ENCODE measurements at places on chromosomes 4 and X.

GRCh38 chrX:11953615-11954014 is 184.7 kb upstream of the FRMPD4 start:
- DNase-seq, result no peak

DNA sequence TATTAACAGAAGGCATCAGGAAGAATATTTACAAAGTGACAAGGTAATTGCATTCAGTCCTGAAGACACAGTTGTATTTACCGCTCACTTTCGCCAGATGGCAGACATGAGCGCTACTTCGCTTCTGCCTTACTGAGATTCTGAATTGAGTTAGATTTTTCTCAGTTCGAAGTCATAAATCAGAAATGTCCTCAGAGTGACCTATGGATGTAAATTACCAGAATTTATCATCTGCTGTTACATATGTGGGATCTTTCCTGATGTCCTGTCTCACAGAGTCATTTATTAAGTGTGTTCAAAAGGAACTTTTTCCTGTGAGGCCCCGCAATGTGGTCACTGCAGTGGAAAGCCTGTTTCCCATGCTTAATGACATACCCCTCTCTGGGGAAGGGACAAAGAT is 97.3 kb upstream of the DCLK2 start:
- DNase-seq, result peak; percentile 16

DNA sequence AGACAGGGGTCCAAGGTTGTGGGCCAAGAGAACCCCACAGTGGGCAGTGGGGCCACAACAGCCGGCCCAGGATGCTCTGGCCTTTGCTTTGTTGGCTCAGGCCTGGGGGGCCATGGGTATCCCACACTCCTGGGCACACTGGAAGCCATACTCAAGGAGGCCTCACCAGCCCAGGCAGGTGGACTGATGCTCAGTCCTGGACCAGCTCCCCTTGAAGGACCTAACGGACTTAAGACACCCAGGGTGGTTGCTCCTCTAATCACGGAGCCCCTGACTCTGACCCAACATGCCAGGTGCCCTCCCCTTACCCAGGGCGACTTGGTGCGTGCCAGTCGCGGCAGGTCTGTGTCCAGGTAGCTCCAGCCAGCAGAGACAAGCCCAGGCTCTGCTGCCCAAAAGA is 50.8 kb downstream of the ZFYVE28 start:
- no peak for DNase-seq

DNA sequence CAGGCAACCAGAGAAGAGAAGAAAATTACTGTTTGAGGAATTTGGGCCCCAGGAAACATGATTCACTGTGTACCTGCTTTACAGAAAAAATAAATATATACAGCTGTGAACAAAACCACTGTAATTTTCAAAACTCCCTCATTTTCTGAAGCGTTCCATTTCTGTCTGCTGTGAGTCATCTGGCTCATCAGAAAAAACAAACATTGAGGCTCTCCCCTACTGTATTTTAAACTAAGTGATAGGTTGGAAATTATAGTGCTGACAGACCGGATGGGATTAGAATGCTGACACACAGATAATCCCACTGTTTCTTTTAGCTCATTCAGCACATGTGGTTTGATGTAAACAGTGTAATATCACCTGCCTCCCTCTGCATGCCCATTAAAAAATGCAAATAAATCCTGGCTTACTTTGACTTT is 847.0 kb downstream of the TRIML1 start:
- DNase-seq, result no peak

GRCh38 chr4:145956288-145956890 is 17.8 kb upstream of the ZNF827 start:
- no peak for DNase-seq

DNA sequence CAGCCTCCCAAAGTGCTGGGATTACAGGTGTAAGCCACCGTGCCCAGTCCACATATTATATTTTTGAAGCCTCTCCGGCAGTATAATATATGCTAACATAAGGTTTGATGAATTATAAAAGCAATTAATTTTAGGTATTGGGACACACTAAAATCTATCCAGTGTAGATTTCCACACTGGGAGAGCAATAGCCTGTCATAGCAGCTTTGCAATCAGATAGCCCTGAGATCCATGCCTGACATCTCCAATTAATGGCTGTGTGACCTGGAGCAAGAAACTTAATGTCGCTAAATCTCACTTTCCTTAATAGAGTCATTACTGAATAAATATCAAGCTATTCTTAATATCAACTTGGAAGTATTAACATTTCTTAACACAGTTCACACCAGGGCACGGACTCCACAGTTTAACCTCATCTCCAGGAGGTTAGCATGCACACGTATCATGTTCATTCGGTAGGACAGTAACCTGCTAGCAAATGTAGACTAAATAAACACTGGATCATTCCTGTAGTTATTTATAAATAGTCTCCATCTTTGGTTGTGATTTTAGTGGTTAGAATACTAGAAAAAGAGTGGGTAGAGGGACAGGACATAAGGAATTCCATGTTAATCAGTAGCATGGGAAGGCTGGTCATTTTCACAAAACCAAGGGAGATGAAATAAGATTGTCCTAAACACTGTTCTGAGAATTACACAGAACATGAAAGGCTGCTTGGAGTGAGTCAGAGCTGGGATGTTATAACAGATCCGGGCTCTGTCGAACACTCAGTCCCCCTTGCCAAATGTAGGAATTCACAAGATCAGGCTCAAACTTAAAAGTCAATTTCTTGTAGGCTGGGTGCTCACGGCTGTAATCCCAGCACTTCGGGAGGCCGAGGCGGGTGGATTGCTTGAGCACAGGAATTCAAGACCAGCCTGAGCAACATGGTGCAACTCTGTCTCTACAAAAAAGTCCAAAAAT is 254.7 kb downstream of the PALLD start:
- DNase-seq, result no peak

GRCh38 chr4:88752076-88752463 is 54.4 kb upstream of the NAP1L5 start:
- DNase-seq, result no peak

Data from GM13976 (cell line).